ENCODE measurements at places on chromosomes 6 and 20.

GRCh38 chr6:108589244-108589791, 28.6 kb downstream of the FOXO3 start:
- DNase-seq = peak; percentile 48

- DNase-seq = no peak
These were observed 13.4 kb upstream of the OCSTAMP start for GRCh38 chr20:46563860-46564221.

DNA sequence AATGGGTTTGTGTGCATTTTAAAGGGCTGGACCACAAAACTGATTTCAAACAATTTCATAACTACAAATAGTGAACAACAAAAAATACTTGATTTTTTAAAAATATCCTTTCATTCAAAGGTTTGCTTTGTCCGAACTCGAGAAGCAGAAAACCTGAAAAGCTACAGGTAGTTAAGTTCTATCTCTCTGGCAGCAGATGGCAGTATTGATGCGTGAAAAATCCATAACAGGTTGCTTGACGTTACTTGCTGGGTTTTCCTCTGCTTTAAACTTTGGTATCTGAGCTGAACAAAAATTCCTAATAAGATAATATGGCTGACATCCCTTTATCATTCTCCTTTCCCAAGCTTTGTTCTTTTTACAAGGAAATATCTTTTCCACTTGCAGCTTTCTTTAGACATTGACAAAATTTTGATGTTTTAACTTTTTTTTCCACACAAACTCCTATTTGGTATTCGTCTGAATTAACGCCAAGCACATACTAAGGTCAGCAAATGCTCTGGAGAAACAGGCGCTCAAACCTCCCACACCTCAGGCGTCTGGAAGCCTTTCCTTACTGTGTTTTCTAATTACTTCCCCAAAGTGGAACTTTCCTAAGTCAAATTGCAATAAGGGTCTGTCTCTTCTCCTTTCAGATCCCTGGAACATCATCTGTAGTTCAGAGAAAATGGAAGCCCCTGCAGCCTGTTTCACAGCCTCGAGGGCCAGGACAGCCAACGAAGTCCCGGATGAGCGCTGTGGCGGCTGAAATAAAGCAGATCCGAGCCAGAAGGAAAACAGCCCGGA, 50.3 kb upstream of the GFRAL start:
- peak; percentile 33 for DNase-seq

GRCh38 chr6:15911753-15912504, 217.0 kb upstream of the MYLIP start:
- DNase-seq = no peak

GRCh38 chr6:13769034-13769654, 45.2 kb downstream of the MCUR1 start:
- no peak for DNase-seq

DNA sequence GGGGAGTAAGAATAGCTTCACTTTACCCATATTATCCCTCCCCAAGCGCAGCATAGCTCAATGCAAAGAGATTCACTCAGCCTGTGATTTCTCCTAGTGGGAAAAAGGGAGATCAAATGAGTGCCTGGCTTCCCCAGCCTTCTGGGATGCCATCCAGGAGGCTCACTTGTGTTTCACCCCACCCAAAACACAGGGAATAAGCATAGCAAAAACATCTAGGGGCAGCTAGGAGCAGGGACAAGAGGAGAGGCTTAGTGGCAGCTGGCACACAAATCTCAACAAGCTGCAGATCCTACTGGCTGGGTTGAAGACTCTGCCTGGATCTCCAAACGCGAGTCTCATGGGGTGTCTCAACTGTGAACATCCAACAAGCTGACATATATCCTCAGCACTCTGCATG, 715.8 kb downstream of the RNF144B start:
- DNase-seq = no peak

- no peak for DNase-seq
These were observed 95.3 kb upstream of the RSPO3 start for GRCh38 chr6:127023001-127023778.

GRCh38 chr6:105645958-105646357, 243.1 kb upstream of the PREP start:
- DNase-seq = no peak
